ENCODE measurements at places on chromosomes 7 and 10.

GRCh38 chr7:144826208-144826607, 9.6 kb downstream of the TPK1 start:
- no peak for DNase-seq

DNA sequence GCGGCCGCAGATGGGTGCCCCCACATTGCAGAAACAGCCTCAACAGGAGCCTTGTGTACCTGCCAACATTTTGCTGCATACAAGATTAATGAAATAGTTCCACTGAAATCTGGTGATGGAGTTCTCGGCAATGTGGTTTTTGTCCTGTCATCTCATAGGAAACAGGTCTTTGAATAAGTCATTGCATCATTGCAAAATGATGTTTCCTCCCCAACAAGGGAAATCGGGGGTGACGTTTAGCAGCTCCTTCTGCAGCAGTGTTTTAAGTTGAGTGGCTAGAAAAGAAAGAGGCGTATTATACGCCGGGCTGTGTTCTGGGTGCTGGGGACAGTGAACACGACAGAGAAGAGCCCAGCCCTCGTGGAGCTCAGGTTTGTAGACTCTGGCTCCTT, 177.0 kb downstream of the PRKAG2 start:
- DNase-seq = no peak

DNA sequence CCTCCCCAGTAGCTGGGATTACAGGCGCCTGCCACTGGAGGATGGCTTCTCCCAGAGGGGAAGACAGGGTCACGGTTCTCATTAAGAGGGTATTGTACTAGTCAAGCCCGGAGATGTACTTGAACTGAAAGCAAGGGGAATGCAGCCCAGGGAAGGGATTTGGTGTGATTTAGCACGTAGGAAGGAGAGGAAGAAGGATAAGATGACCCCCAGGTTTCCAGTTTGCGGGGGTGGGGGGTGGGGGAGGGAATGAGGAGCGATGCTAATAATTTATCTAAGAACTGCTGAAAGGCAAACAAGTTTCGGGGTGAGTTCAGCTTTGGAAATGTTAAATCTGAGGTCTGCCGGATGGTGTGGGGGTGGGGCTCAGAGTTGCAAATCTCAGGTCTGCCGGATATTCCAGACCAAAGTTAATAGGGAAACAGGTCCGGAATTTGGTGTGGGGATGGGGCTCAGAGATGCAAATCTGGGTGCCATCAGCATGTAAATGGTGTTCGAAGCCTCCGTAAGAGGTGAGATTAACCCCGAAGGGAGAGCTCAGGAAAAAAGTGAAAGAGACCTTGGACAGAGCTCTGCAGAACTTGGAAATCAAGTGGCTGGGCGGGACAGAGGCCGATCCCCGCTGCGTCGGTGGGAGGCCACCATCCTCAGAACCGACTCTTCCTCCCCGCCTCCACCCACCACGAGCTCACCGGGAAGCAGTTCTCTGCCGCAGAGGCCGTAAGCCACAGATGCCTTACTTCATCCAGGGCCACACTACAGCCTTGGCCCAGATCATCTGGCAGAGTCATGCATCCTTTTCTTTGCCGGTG, 1.6 kb upstream of the SEPHS1 start:
- DNase-seq = no peak

DNA sequence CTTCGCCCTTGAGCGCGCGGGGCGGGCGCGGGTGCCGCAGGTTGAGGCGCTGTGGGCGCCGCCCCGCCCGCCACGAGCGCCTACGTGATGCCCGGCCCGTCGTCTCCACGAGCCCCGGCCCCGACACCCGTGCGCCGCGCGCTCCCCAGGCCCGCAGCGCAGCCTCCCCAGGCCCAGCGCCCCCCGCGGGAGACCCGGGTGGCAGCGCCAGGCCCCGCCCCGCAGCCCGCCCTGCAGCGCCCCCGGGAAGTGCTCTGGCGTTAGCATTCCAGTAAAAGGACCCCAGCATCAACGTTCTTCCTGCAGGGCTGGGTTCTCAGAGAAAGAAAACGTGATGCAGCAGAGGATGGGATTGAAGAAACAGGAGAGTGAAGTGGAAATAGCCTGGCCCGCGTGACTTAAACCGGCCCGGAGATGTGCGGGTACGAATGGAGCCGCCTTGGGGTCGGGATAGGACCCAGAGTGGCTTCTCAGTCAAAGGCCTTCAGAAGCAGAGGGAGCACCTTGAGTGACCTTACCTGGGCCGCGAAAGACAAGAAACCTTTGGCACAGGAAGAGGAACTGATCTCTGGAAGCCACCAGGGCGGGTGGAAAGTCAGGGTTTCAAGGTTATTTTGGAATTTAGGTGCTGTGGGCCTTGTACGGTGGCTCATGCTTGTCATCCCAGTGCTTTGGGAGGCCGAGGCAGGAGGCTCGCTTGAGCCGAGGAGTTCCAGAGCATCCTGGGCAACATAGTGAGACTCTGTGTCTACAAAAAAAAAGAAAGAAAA, 1.8 kb downstream of the PFKP start:
- no peak for DNase-seq

- DNase-seq = no peak
These were observed 50.1 kb upstream of the LMTK2 start for GRCh38 chr7:98056580-98056979.

- DNase-seq = no peak
These were observed 84.7 kb downstream of the SNX10 start for GRCh38 chr7:26376175-26376917.

- no peak for DNase-seq
These were observed 414.0 kb downstream of the PHTF2 start for GRCh38 chr7:78212476-78213060.

DNA sequence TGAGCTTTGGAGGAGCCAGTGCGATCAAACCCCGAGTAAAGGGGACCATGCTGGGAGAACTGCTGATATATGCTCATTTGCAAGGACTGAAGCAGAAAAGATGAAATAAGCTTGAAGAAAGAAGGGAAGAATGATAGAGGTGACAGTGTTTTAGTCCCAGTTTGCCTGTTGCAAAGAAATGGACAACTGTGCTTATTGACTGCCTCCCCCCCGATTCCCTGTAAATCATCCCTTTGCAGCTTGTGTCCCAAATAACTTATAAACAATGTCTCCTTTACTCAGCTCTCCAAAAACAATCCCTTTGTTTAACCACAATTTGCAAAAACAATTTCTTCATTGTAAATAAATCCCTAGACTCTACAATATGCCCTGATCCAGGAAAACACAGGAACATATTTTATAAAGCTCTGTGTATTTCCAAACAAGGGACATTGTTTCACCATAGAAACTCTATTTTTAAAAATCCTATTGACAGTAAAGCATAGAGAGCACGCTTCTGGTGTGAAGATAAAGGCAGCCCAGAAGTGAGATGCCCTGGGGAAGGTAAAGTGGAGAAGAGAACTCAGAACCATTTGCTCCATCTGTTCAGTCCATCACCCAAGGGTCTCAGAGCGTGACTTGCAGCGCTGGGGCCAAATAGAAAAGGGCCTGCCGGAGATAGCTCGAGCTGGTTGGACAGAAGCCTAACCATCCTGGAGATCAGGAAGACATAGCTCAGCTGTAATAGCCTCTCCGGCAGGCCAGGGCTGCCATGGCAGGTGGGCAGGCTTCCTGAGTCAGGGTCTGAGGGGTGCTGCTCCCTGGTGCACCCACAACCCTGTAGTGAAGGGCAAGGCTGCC, 280.5 kb downstream of the WDR11 start:
- no peak for DNase-seq

- no peak for DNase-seq
These were observed 34.9 kb downstream of the CHST15 start for GRCh38 chr10:124058346-124059003.

DNA sequence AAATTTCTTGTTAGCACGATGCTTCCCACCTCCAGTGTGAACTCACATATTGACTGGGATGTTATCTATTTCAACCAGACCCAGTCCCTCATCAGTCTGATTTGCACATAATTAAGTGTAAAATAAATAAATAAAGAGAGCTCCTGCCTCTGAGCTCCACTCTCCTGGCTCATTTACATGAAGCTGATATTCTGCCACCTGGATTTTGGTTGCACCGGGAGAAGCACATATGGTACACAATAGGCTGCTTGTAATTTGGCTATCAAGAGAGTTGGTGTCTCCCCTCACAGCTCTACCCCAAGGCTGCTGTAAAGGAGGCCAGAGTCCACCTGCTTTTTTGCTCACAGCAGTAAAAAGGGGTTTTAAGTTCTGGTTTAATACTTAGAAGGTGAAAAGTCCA, 610.5 kb downstream of the KCNMA1 start:
- DNase-seq = no peak

GRCh38 chr10:103793920-103794883, 61.2 kb downstream of the SH3PXD2A start:
- DNase-seq = no peak

Measured in stimulated activated CD4-positive, alpha-beta T cell treated with anti-CD3 and anti-CD28 coated beads, Interleukin-2, amount 100 ng/mL, for 4 hours (primary cell).